Retina (tissue), 1 donor: ENCODE measurements at places on chromosomes 1 and 21.
A peak's percentile ranks its signal among the peaks of the same experiment; 100 is the strongest.

- no peak for DNase-seq
Observed at GRCh38 chr1:156654700-156655099, 12.8 kb downstream of the BCAN start.

DNA sequence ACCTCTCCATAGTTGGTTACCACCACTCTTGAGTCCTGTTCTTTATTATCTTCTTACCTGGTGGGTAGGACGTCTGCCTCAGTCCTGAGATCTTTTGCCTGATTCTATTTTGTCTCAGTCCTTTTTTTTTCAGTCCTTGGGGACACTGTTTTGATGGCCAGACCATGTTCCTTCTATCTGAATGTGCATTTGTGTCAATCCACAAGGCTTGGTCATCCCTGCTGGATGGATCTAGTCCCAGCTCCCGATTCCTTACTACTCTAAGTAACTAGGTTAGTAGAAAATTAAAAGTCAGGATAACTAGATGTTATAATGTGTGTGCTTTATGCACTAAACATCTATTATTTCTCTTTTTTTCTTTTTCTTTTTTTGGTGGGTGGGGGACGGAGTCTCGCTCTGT lies 28.1 kb upstream of the AK4 start:
- DNase-seq: no peak

DNA sequence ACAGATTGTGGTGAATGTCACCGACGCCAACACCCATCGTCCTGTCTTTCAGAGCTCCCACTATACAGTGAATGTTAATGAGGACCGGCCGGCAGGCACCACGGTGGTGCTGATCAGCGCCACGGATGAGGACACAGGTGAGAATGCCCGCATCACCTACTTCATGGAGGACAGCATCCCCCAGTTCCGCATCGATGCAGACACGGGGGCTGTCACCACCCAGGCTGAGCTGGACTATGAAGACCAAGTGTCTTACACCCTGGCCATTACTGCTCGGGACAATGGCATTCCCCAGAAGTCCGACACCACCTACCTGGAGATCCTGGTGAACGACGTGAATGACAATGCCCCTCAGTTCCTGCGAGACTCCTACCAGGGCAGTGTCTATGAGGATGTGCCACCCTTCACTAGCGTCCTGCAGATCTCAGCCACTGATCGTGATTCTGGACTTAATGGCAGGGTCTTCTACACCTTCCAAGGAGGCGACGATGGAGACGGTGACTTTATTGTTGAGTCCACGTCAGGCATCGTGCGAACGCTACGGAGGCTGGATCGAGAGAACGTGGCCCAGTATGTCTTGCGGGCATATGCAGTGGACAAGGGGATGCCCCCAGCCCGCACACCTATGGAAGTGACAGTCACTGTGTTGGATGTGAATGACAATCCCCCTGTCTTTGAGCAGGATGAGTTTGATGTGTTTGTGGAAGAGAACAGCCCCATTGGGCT lies 3.0 kb downstream of the CELSR2 start:
- DNase-seq: no peak

DNA sequence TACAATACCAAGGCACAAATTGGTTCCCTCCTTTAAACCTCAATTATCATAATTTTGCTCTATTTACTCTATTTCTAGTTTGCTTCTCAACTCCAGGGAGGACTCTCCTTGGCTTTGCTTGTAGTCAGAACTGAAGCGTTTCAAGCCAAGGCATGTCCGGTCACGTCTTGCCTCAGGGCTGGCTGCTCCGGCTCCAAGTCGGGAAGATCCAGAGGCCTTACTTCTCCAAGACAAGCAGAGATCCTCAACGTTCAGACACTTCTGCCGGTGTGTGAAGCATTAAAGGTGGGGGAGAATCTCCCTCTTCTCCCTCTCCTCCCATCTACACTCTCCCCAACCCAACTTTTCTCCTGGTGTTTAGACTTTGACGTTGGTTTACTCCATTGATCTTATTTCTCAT lies 7.2 kb upstream of the HHAT start:
- DNase-seq: no peak

DNA sequence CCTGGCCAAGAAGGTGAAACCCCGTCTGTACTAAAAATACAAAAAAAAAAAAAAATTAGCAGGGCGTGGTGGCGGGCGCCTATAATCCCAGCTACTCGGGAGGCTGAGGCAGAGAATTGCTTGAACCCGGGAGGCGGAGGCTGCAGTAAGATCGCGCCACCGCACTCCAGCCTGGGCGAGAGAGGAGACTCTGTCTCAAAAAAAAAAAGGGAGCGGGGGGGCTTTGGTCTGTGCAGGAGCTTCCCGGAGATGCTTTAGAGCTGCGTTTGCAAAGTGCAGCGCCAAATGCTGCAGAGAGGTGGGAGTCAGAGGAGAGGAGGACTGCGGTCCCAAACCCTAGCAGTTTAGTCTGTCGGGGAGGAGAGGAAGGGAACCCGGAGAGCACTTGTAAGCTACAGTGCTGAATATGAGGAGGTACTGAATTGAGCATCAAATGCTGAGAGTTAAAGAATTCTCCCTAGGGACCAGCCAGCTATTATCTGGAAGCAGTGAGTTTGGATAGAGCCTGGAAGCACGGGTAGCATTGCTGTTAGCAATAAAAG lies 569 bp downstream of the FALEC start:
- peak; percentile 65 for DNase-seq

DNA sequence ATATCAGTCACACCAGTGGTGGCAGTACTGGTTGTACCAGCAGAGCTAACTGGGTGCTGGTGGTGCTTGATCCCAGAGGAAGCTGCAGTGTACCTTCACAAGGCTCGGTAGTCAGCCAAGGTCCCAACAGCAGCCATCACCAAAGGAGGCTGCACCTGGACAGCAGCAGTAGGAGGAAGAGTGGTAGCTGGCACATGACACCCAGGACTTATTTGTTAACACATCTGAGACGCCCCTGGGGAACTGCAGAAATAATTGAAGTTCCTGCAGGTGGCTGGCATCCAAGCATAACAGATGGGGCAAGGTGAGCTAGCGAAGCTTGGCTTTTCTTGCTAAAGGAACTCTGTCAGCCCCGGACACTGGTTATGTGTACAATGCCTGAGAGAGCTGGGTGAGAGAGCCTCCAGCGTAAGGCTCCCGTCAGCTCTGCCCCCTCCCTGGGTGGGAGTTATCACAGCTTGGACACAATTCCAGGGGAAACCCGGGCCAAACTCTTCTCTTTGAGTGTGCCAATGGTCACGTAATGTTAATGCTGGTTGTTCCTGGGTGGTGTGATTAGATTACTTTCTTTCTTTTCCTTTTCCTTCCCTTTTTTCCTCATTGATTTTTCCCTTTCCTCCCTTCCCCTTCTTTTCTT lies 29.1 kb upstream of the PARP1 start:
- no peak for DNase-seq

DNA sequence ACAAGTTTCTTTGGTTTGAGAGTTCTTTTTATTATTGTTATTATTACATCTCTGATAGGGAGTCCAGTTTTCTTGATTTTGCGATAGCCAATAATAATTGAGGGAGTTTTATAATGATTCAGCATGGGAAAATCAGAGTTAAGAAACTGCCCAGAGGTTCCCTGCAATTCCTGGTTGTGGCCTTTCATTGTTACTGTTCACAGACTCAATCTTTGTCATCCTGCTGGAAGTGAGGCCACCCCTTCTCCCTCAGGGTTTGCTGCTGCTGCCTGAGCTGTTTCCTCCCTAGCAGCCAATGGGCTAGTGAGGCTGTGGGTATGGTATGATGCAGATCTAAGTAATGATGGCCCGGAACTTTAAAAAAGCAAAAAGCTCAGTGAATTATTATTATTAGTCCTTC lies 50.2 kb upstream of the TACSTD2 start:
- DNase-seq: no peak

DNA sequence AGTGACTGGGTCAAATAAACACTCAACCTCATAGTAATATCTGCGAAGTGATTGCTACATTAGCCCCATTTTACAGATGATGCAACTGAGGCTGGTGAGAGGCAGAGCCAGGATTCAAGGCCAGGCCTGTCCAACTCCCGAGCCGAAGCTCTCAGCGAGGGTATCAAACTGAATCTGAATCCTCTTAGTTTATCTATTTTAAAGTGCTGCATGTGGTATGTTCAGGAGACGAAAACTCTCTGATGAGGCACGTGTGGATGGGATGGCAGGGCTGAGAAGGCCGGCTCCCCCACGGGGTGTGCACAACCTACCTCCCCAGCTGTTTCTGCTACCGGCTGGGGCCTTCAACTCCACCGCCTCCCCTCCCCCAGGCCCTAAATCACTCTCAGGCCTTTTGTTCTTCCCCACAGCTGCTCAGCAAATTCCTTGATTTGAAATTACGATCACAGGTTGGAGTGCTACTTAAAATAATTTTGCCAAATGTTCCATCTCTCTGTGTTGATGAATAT lies 171.8 kb downstream of the TOMM20 start:
- no peak for DNase-seq

DNA sequence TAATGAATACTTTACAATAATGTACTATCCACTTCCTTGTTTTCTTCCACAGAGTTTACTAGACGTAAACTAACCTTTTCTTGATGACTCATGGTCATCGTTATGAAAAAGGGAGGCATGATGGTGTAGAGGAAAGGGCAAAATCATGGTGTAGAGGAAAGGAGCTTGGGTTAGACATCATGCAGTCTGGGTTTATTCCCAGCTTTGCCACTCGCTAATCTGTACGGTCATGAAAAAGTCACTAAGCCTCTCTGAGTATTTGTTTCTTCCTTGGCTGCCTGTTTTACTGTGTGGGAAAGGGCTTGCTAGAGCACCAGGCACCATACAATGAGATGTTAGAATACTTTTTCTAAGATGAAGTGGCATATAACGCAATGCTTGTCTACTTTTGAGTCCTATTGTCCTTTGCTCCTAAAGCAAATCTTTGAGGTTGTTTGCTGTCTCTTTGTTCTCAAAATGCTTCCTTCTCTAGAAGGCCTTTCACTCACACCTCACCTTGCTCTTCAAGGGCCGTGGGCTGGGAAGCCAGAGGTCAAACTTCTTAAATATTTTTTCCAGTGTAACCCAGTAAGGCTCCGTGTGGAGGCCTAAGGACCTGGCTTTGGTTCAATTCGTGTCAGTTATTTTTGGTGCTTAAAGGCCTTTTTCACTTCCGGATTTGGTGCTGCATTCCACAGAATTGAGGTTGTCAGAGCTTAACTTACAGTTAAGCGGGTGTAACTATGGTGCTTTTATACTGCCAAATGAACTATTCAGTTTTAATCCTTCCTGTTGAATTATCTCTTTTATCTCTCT lies 9.9 kb upstream of the ETV3 start:
- DNase-seq: no peak

- DNase-seq: no peak
Observed at GRCh38 chr1:33317946-33318345, 3.0 kb downstream of the A3GALT2 start.

GRCh38 chr1:15540186-15540585 lies 13.5 kb downstream of the DNAJC16 start:
- DNase-seq: no peak

GRCh38 chr1:223515421-223515820 lies 122.2 kb downstream of the CCDC185 start:
- DNase-seq: no peak

- no peak for DNase-seq
Observed at GRCh38 chr1:223219846-223220610, 77.0 kb upstream of the TLR5 start.

- no peak for DNase-seq
Observed at GRCh38 chr1:207981976-207982375, 71.1 kb upstream of the CD34 start.

DNA sequence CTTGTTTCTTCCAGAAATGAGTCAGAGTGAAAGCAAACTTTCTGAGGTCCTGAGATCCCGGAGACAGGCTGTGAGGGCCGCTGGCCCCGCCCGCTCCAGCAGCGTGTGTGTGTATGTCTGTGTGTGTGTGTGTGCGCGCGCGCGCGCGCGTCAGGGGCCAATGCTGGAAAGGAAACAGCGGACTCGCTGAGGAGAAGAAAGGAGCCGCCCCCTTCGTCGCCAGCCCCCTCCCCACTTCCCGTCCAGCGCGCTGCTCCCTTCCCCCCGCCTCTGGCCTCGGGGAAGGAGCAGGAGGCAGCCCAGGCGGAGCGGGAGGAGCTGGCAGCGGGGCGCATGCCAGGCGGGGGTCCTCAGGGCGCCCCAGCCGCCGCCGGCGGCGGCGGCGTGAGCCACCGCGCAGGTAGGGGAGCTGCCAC lies at the start of gene DISC1:
Gene DISC1 (plus strand): TSS at position 256 of the 416 bp plus-strand sequence. CDS start 78 bp downstream, at position 334.
- DNase-seq: peak; percentile 90

GRCh38 chr1:155210314-155211104 lies 2.0 kb downstream of the MTX1 start:
- DNase-seq: no peak

DNA sequence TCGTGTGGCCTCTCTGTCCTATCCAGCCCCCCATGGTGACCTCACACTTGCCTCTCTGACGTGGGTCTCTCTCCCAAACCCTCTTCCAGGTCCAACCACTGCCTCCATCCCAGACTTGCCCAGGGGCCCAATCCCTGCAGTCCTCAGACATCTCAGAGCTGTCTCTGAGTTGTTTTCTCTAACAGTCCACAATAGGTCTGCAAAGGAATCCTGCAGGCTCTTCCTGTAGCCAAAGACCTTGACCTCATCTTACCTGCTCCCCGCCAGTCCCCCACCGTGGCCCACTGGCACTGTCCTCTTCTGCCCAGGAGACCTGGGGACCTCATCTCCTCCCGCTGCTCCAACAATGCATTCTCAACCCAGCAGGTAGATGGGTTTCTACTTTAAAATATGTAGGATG lies 10.0 kb downstream of the RNF187 start:
- no peak for DNase-seq

GRCh38 chr1:16165073-16165364 lies 9.2 kb upstream of the EPHA2 start:
- DNase-seq: no peak

DNA sequence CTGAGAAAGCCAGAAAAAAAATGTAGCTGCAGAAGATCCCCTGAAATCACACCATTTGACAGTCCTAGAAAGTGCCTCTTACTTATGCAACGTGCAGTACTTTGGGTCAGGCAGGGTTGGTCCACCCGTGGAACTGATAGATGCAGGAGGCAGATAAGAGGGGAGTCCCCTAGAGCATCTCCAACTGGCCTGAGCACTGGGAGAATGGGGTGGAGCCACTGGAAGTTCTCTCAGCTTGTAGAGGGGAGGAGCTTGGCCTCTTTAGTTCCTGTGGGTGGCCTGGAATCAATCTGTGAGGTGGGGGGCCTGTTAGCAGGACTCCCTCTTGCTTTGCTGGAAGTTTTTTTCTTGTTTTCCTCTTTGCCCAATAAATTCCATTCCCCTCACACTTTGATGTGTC lies 335.7 kb upstream of the NCAM2 start:
- peak; percentile 22 for DNase-seq

DNA sequence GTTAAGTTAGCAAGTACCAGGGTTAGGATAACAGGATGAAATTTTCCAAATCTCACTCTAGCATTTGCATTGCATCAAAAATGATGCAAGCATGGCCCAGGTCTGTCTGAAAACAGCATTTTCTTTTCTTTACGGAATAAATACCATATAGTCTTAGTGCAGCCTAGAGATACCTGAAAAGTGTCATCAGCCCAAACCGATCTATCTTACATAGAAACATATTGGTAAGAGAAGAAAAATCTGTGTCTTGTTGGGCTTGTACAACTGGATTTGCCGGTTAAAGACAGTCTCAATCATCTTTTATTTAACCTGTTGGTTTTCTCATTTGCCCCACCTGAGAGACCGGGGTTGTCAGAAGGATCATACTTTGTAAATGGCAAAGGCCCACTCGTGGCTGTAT lies 15.8 kb downstream of the ACP6 start:
- no peak for DNase-seq
